Naive thymus-derived CD8-positive, alpha-beta T cell (primary cell): ENCODE measurements at places on chromosomes 12 and 14.

- DNase-seq: no peak
These were observed 200.3 kb upstream of the NPAS3 start for GRCh38 chr14:32738206-32738871.

DNA sequence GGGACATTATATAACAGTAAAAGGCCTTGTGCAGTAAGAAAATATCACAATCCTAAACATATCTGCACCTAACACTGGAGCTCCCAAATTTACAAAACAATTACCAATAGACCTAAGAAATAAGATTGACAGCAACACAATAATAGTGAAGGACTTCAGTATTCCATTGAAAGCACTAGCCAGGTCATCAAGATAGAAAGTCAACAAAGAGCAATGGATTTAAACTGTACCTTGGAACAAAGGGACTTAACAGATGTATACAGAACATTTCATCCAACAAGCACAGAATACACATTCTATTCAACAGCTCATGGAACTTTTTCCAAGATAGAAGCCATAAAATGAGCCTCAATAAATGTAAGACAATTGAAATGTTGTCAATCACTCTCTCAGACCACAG, 209.5 kb upstream of the ARHGAP5 start:
- no peak for DNase-seq

GRCh38 chr12:84550518-84550917, 362.1 kb downstream of the SLC6A15 start:
- DNase-seq: no peak

DNA sequence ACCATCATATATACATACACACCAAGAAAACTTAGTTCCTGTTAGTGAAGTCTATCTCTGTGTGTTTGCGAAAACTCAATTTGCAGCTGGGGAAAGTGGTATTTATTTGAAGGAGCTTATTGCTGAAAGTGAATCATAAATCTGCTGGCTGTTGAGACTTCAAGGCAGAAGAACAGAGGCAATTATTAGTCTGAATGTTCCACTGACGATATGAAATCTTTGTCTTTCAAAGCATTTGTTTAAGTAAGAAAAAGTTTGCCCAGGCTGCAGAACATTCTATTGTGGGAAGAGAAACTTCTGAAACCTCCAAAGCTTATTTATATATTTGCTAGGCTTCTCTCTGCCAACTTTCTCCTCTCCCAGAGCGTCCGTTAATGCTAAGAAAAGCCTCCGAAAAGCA, 255.7 kb upstream of the TMPO start:
- no peak for DNase-seq

GRCh38 chr14:55454264-55455002, 14.0 kb upstream of the TBPL2 start:
- no peak for DNase-seq

GRCh38 chr14:54653712-54654469, 87.0 kb downstream of the SAMD4A start:
- no peak for DNase-seq

GRCh38 chr14:56196274-56196673, 78.1 kb downstream of the PELI2 start:
- no peak for DNase-seq

DNA sequence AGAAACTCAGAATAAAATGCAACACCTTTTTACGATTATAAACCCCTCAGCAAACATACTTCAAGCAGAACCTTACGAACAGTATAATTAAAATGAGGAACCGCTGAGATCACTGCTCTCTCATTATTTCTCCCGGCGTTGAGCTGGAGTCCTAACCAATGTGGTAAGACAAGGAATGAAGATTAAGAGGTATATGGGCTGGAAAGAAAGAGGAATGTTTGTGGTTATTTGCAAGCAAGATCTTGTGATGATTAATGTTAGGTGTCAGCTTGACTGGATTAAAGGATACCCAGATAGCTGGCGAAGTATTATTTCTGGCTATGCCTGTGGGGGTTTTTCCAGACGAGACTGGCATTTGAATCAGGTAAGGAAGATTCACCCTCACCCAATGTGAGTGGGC, 10.3 kb upstream of the ZNF84 start:
- no peak for DNase-seq

GRCh38 chr12:2797721-2798418, 3.1 kb downstream of the FKBP4 start:
- no peak for DNase-seq

DNA sequence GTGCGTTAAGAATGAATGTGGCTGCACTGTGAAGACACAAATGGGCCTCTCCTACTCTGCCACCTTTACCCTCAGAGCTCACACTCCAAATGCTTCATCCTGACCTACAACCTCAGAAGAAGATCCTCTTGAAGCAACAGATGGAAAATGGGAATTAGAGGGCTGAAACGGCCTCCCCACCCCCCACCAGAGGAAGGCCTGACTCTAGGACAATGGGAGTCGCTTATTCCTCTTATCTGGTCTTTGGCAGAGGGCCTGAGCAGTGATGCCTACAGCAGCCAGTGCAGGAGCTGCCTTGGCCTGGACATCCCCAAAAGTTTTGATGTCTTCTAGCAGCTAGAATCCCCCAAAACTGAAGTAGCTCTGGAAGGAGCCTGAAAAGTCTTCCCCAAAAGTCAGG, 29.2 kb downstream of the BTBD7 start:
- DNase-seq: no peak

DNA sequence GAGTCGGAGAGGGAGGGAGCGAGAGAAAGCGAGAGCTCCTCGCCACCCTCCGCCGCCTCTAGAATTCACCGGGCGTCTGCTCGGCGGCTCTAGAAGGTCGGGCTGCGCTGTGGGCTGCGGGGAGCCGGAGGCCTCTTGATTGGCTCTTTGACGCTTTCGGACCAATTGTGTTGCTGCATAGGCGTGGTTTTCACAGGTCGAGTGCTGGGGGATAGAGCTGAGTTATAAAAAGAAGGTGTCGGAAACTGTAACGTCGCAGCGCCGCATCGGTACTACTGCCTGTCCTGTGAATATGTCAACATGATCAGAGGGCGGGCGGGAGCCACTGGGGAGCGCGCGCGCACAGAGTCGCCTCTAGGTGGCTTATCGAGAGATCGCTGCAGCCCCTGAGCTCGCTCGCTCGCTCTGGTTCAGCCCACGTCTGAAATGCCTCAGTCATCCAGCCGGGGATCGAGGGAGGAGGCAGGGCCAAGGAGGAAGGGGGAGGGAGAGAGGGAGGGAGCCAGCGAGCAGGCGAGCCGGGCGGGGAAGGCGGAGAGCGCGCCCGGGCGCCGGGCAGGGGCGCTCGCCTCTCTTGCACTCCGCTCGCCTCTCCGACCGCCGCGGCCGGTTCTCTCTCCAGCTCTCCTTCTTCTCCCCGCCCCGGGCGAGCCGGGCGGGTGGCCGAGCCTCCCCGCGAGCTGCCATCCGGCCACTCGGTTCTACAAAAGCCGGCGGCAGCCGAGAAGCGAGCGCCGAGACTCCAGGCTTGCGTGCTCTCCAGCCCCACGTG, at the start of gene TBX3:
TBX3 (minus strand) TSS at position 78 of the 772 bp plus-strand sequence. CDS start 975 bp downstream, outside the sequence.
- DNase-seq: peak; percentile 52

DNA sequence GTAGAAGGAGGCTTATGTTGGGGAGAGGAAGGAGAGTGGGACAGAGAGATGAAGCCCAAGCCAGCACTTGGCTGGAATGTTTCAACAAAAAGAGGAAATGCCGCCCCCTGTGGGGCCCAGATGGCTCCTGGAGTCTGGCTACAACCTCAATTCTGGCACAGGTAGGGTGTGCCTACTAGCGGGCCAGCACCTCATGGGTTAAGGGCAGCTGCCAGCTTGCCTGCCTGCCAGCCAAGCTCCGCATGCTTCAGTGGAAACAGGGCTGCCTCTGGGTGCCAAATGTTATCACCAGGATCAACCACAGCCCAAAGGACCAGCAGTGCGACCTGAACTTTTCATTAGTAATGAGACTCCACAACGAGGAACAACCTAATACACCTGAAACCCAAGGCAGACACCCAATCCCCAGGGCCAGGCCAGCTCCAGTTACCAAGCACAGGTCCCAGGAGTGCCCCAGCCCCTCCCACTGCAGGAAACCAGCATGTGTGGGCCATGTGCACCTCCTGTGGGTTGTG, 11.3 kb downstream of the RAB15 start:
- DNase-seq: no peak

- DNase-seq: no peak
These were observed 117.0 kb downstream of the PRKD1 start for GRCh38 chr14:29810682-29811081.

- no peak for DNase-seq
These were observed 10.4 kb downstream of the SAV1 start for GRCh38 chr14:50657753-50658152.

DNA sequence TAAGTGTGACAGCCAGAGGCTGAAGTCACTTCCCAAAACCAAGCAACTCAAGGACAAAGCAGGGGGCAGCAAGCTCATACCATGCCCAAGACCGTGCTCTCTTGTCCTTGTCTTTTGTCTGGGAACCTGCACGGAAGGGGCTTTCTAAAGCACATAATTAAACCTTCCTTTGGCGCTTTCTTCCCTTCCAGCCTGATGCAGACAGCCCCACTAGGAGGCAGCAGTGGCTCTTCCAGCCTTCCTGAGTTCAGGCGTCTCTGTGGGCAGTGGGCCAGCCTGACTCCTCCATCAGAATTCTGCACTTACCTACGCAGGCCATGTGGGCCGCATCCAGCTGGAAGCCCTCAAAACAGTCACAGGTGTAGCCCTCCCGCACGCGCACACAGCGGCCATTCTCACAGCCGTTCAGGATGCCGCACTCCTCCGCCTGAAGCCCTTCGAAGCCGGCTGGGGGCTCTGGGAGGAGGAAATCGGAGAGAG, 7.6 kb downstream of the ISCA2 start:
- no peak for DNase-seq

DNA sequence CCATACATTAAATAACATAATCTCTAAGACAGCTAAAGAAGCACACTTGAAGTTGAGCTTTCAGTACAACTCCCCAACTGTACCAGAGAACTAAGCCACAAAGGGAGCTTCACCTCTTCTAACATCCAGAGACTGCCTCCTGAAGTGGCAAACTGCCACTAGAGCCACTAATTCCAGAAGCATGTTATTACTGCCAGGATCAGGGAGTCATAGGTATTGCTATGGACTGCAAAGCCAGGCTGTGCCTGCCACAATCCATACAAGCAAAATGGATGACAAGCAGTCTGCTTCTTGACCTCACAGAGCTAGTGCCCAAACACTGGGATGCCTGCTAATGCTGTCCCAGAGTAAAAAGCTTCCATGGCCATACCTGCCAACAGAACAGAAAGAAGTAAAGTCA, 160.1 kb downstream of the STXBP6 start:
- DNase-seq: no peak

DNA sequence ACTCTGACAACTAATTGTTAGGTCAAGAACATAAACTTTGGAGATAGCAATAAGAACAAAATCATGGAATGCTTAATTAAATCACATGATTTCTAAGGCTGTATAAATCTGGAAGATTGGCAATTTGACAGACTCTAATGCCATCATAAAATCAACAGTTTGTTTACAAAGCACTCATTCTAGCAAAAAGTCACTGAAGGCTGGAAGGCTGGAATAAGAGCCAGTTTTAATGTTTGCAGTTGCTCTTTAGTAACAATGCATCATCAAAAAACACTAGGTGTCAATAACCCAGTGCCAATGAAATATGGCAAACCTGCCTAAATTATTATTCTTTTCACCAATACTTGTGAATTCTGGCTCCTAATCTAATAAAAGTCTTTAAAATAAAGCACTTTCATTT, 65.0 kb downstream of the NUMB start:
- DNase-seq: no peak

DNA sequence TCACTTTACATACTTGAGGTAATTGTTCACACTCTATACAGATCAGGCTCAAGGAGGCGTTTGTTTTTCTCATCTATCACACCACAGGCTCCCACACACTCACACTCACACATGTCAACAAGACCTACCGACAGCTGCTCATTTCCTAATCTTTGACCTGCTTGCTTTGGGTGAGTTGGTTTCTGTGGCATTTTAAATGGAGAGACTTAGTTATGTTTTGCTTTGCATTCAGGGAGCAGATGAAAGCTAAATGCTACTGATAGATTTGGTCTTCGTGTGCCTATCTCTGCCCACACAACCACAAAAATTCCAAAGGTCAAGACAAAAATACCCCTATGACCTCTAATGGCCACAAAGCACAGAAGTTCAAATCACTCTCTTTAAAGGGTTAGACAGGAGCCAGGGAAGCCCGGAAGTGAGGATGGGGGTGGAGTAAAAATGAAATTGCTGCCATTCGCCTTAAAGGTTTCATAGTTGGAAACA, 203.5 kb upstream of the G2E3 start:
- DNase-seq: no peak
